ENCODE measurements at places on chromosomes 12 and 14.

DNA sequence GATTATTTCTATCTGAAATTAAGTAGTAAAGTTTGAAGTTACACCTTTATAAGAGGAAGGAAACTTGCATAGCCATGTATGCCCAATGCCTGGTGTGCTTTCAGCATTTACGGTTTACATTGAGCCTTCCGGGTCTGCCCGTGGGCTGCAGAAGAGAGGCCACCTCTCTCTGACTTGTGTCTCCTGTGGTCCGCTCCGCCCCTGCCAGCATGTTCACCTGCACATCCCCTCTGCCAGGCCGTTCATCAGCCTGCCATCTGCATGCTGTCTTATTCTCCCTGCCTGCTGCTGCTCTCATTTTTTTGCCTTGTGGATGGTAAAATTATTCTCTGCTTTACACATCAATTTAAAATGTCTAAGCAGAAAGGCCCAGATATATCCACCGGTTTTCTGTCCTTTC is 41.5 kb upstream of the DYNC1H1 start:
- no peak for DNase-seq

DNA sequence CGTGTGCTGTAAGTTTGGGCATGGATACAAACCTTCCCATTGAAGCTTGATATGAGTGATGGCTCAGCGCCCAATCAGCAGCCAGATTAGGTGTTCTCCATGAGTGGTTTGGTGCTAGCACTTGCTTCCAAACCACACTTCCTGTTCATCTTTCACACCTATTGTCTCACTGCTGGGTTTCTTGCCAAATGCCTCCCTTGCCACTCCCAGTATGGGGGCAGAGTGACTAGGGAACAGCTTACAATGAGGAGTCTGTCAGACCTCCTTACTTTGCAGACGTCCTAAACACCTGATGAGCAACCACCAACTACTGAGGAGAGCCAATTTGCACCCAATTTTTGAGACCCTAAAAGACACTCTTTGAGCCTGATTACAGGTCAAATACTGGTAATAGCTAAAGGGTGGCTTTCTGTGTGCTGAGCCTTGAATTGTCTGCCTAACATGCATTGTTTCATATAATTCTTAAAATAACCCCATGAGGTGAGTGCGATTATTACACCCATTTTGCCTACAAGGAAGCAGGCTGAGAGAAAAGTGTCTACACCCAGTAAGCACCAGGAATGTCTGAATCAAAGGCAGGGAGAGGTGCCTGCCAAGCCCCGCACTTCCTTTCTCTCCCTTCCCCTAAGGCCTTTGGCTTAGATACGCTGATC is 48.4 kb upstream of the FOS start:
- DNase-seq, result peak; percentile 18

- DNase-seq, result no peak
These were observed 41.7 kb downstream of the TSPAN19 start for GRCh38 chr12:84994426-84994825.

- no peak for DNase-seq
These were observed 45.2 kb downstream of the VEZT start for GRCh38 chr12:95262808-95263207.

DNA sequence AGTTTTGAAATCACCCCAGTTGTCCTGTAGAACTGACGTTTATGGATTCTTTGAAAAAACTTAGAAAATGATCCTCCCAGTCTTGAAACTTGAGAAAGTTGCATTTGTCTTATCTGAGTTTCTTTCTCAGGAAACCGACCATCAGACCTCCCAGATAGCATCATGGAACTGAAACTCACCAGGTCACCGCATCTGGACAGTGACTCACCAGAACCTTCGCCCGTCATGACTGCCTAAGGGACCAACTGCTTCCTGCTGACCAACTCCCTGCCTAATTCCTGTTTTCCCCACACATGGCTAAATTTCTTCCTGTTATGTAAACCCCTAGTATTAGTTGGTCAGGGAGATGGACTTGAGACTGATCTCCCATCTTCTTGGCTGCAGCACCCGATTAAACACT is 175.7 kb downstream of the RIMBP2 start:
- DNase-seq, result no peak

- no peak for DNase-seq
These were observed 1089.3 kb downstream of the SLC16A7 start for GRCh38 chr12:60684988-60685655.

- no peak for DNase-seq
These were observed 419.8 kb downstream of the RGS6 start for GRCh38 chr14:72352012-72352411.

DNA sequence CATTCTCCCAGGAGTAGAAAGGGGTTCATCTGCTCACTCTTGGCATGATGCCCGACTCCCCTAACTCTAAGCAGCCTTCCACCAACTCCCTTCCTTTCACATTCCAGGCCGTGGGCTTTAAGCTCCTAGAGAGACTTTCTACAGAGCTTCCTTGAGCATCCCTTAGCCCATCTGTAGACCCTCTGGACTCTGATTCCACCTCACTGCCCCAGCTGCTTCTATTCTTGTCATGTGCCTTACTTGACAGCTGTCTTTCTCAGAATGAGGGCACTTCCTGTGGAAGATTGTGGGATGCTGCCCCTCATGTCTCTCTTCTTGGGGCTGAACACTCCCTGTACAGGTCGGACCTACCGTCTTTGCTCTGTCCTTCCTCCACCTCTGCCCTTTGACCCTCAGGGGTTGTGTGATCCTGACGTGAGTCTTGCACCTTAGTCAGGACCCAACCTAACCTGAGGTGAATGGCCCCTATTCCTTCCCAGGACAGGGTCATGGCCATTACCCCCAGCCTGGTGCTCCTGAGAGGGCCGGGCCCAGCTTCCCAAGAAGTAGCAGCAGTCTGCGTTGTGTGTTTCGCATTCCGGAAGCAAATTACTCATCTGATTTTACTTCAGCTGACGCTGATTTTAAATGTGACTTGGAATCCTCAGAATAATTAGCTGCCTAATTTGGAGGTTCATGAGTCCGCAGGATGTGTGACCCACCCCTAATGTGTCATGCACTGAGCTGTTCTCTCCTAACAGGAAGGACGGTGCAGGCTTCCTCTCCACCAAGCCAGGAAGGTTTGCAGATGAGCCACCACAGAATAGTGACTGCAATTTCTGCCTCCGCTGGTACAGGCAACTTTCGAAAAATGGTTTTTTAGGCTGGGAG is 2.7 kb upstream of the GALNT6 start:
- DNase-seq, result peak; percentile 14

DNA sequence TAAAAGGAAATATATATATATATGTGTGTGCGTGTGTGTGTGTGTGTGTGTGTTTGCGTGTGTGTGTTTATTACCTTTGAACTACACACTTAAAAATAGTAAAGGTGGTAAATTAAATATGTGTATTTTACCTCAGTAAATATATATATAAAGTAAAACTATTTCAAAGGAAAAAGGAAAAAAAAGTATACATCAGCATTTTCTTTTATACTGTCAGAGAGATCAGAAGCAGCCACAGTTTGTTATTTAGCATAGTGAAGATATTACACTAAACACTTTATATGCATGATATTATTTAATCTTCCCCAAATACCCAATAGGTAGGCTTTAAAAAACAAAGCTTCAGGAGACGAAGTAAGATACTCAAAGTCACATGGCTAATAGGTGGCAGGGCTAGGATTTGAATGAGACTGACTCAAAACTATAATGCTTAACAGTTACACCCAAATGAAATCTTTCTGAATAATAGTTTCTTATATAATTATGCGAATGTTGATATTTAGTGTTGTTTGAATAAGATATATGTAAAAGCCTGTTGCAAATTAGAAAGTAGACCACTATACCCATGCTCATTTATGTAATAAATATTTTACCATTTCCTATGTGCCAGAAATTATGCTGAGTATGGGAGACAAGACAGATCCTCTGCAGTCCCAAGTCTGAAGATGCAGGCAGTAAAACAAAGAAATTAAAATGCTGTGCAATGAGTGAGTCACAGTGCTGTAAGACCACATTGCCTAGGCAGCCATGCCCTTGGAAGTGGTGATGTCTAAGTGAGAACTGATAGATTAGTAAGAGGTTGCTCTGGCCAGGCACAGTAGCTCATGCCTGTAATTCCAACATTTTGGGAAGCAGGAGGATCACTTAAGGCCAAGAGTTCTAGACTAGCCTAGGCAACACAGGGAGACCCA is 66.1 kb downstream of the PDZRN4 start:
- no peak for DNase-seq

Measured in stimulated activated CD4-positive, alpha-beta T cell treated with anti-CD3 and anti-CD28 coated beads, Interleukin-1b, Interleukin-23, amount 100 ng/mL, for 4 hours (primary cell).